ENCODE measurements at places on chromosomes 5 and 9.

DNA sequence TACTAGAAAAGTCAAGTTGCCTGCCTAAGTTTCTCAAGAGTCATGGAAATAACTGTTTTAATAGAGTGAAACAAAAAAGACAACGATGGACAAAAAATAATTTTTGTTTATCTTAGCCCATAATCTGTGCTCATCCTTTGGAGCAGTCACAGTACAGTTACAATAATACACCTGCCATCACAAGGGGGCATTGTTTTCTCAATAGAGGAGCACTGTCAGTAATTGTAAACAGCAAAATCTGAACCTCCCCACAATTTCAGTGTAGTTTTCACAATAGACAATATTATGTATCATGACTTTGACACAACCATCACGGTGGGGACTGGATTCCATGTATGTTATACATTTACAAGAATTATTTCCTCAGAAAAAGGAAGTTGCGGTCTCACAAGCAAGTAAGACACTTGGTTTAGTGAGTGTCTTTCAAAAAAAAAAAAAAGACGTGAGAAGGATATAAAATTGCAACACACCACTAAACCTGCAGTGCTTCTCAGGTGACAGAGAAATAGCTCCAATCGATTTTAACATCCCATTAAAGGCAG lies 586.3 kb downstream of the PTPRD start:
- DNase-seq = peak; percentile 12

DNA sequence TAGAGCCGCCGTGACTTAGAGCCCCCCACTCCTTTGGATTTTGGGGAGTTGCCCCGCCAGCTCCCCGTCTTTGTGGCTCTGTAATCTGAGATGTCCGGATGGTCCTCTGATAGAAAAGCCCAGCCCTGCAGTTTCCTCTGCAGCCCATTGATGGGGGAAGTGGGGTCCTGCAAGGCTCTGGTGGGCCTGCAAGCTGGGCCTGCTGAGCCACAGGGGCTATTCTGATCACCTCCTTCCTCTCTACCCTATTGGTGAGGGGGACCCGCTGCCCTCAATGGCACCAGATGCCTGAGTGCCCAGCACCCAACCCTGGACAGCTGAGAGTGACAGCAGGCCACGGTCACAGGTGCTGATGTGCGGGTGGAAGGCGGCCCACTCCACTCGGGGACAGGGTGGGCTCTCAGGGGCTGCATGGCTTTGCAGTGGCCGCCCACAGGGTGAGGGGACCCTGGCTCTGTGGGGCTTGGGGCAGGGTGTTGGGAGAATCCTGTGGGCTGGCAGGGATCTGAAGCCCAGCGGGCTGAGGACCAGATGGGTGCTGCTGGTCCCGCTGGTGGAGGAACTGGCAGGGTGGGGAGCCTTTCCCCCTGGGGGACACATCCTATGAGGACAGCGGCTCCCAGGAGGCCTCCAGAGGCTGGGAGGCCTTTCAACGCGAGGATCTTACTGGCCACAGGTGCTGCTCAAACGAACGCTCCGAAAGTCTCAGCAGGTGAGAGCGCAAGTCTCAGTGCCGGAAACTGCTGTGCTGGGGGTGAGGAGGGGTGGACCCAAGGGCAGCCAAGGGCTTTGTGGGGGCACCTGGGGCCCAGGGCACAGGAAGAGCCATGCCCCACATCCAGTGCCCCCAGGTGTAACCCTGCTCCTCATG lies 30.0 kb upstream of the LPCAT1 start:
- no peak for DNase-seq

- DNase-seq = no peak
Measured at GRCh38 chr9:18632632-18633403, 158.9 kb downstream of the ADAMTSL1 start.

GRCh38 chr9:130483371-130483971 lies 38.7 kb downstream of the ASS1 start:
- DNase-seq = peak; percentile 77

All from H7 (cell line).